ENCODE measurements at places on chromosomes 2 and 18.

DNA sequence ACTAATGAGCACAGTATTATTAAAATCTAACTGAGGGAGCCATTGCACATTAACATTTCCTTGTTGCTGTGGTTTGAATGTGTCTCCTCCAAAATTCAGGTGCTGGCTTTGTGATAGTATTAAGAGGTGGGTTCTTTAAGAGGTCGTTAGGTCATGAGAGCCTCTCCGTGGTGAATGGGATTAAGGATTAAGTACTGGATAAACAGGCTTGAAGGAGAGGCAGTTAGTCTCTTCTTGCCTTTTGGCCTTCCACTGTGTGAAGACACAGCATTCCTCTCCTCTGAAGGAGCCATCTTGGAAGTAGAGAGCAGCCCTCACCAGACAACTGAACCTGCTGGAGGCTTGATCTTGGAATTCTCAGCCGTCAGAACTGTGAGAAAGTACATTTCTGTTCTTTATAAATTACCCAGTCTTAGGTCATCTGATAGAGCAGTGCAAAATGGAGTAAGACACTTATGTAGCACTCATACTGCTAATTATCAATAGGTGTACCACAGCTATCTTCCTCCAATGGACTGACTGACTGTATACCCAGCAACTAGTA, 182.7 kb downstream of the MYO3B start:
- DNase-seq: no peak

GRCh38 chr18:53625997-53626599, 598.4 kb downstream of the MBD2 start:
- DNase-seq: no peak

GRCh38 chr18:43772907-43773306, 495.6 kb upstream of the SYT4 start:
- peak; percentile 4 for DNase-seq

DNA sequence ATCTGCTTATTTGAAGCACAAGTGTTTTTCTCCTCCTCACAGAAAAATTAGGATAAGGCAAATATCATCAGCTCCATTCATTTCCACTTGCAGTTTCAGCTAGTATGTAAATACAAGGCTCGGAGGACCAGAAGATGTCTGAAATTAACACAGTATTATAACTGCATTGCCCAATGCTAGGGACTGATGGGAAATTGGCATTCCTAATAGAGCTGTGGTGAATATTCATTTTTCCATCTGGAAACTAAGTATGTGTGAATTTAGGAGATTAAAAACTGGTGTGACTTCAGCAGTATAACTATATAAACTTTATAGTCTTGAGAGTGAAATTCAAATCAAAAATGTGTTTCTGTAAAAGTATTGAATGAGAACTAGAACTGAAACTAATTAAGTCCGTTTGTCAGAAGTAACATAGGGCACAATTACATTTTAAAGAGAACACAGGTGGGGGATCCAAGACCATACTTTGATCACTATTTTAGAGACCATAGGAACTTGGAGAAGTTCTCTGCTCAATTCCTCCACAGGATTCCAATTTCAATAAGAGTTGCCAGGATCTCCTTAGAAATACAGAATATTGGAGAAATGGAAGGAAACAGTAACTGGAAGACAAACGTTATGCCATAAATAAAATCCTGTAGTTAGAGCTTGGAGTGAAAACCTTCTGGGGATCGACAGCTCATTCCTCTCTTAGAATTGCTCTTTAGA, 12.1 kb upstream of the ITGA6 start:
- no peak for DNase-seq

DNA sequence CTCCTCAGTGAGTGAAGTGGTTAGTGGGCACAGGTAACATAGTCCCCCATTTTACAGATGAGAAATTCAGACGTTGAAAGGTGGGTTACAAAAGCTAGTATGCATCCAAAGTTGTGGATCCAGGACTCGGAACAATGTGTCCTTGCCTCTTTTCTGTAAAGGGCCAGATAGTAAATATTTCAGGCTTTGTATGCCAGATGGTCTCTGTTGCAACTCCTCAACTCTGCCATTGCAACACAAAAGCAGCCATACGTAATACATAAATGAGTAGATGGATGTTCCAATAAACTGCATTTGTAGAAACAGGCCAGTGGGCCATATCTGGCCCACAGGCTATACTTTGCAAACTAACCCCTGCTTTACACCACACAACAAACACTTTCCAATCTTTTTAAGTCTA, 166.6 kb upstream of the PKDCC start:
- no peak for DNase-seq

DNA sequence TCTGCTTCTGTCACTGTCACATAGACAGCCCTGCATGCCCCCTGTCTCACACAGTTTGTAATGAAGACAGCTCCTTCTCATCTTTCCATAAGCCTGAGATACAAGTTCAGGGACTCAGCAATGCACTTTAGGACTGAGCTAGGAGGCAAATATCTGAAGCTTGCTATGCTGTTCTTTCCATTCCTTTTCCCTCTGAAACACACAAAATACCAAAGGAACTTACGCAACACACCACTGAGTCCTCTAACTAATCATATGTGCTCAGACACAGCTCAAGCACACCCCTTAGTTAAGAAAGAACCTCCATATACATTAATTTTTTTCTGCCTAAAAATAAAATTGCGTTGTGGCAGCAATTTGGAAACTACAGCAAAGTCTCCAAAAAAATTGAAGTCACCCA, 17.9 kb downstream of the SERPINB8 start:
- no peak for DNase-seq

- DNase-seq: no peak
Observed at GRCh38 chr2:98313492-98314250, 32.6 kb upstream of the CNGA3 start.

- DNase-seq: no peak
Observed at GRCh38 chr2:101985101-101985792, 6.5 kb upstream of the IL1R2 start.

DNA sequence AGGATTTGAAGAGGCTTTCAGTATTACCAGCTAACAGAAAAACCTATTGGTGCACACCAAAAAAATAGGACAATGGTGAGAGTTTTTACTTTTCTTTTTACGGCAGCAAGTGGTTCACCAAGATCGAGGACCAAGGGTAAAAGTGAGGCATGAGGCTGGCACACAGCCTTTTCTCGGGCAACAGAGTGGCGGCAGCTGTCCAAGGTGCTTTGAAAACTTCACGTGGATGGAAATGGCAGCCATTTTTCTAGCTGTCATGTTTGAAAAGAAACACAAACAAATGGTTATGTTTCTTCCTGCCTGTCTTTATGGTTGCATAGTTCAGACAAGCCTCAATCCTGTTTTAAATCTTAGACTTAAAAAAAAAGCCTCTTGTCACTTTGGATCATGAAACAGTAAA, 812.5 kb upstream of the CHAC2 start:
- DNase-seq: no peak

DNA sequence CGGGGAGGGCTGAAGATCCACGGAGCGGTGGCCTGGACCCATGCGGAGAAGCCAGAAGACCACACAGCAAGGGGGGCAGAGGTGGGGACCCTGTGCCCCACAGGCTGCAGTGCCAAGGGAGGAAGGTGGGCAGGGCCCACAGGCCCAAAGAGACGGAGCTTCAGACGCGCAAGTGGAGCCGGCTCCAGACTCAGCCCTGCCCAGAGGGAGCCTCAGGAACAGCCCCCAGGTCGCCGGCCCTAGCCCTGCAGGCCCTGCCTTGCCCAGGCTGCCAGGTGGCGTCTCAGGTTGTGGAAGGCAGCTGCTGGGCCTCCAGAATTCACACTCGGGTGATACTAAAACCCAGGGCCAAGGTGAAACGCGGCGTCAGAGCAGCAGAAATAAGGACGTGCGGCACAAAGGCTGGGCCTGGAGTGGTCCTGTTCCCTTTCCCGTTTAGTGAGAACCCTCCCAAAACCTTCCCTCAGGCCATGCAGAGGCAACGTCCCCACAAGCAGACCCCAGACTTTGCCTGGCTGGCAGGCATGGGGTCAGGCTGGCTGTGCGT, 36.8 kb downstream of the SLC66A2 start:
- no peak for DNase-seq

- no peak for DNase-seq
Observed at GRCh38 chr2:190916829-190917228, 36.2 kb downstream of the GLS start.

DNA sequence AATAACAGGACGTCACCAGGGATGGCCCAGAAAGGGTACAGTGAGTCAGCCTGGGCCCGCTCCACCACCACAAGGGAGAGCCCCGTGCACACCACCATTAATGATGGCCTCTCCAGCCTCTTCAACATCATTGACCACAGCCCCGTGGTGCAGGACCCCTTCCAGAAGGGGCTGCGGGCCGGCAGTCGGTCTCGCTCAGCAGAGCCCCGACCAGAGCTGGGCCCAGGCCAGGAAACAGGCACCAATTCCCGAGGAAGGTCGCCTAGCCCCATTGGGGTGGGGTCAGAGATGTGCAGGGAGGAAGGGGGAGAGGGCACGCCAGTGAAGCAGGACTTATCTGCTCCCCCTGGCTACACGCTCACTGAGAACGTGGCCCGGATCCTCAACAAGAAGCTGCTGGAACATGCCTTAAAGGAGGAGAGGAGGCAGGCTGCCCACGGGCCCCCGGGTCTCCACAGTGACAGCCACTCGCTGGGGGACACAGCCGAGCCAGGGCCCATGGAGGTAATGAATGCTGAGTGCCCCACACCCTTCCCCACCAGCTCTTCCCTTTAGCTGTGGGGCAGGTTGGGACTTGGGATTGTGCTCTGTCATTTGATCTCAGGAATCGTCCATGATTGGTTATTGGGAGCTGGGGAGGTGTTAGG, 120.5 kb downstream of the MTCL1 start:
- no peak for DNase-seq

DNA sequence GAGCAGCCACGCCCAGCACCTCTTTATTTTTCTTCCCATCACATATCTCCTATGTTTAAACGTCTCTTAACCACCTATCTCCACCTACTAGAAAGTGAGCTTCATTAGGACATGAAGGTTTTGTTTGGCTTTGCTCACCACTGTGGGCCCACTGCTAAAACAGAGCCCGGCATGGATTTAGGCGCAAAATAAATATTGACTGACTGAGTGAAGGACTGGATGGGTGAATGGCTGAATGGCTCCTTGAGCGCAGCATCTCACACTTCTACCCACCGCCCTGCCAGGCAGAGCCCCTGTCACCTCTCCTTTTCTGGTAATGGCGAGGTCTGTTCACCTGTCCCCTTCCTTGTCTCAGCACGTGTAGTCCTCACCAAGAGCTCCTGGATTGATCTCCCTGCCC, 10.1 kb downstream of the CAPG start:
- DNase-seq: no peak

- DNase-seq: no peak
Observed at GRCh38 chr2:128608921-128609880, 290.5 kb upstream of the HS6ST1 start.

GRCh38 chr18:39209173-39209572, 1643.6 kb upstream of the CELF4 start:
- no peak for DNase-seq

DNA sequence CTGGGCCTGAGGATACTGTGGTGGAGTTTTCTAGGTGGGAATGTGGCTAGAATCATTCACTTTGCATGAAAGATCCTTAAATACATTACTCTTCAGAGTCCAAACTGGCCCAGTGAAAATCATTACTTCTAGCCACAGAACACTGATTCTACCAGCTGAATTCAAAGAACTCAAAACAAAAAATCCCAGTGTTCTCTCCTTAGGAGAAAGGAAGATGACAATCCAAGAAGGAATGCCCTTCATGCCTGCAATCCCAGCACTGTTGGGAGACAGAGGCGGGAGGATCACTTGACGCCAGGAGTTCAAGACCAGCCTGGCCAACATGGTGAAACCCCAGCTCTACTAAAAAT, 35.2 kb downstream of the FAM228A start:
- DNase-seq: no peak

DNA sequence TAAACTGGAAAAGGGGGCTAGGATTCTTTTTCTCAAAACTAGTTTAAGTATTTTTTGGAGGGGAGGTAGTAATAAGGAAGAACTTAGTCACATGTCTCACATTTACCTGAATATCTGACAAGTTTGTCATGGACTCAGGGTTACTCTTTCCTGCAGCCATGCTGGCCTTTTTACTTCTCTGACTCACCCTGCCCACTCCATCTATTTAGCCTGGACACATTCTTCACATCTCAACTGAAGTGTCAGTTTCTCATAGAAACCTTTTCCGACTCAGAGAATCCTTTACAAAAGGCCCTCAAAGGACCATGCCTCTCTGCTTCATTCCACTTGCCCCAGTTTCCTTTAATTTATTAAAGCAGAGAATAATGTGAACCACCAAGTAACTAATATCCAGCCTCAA, 42.6 kb downstream of the SCN7A start:
- no peak for DNase-seq

GRCh38 chr2:195961873-195962272, 106.8 kb downstream of the DNAH7 start:
- DNase-seq: no peak

GRCh38 chr2:101787097-101787496, 89.6 kb downstream of the MAP4K4 start:
- DNase-seq: no peak

- no peak for DNase-seq
Observed at GRCh38 chr2:100426384-100426720, 8.9 kb upstream of the CHST10 start.

GRCh38 chr18:52160636-52161035, 179.4 kb upstream of the DCC start:
- DNase-seq: no peak

DNA sequence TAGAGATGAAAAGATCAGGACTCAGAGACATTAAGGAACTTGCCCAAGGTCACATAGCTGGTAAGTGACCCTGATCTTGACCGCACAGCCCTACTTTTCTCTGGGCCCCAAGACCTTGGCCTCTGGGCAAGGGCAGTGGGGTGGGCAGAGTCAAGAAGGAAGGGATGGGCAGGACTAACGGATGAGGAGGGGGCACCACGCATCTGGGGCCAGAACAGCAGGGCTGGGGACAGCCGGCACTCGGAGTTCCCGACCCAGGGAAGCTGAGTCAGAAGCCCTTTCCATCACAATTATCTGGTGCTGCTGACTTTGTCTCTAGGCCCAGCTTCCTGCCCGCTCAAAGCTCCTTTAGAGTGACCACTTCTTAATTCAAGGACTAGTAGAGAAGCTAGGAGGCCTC, 14.4 kb downstream of the CFAP65 start:
- DNase-seq: no peak

DNA sequence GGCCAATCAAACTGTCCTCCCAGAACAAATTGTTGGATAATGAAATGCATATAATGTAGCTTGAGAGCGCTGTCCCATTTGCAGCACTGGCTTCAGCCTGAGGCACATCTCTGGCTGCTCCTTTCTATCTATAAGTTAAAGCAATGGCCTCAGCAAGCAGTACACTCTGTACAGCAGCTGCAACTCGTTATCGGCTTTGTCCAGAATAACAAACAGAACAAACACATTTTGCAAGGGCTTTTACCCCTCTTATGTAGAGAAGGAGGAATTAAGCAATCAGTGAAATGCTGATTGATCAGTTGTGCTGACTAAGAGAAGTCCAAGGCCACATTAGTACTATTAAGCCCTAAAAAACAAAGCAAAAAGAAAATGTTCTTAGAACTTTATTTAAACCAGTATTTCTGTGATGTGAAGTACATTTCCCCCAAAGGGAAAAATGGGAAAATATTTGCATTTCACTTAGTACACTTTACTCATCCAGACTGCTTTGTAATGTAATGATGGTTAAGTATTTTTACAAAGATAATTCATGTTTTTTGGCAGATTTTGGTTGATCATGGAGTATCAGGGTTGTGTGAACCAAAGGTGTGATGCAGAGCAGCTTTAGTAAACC, 15.0 kb upstream of the CPS1 start:
- no peak for DNase-seq

- no peak for DNase-seq
Observed at GRCh38 chr2:64517511-64517884, 6.6 kb upstream of the AFTPH start.
